Activated CD4-positive, alpha-beta memory T cell treated with anti-CD3 and anti-CD28 coated beads, Interleukin-2, amount 10 ng/mL, durations not matched to agents 7 days and 5 days (primary cell): ENCODE measurements at places on chromosomes 4 and X.

DNA sequence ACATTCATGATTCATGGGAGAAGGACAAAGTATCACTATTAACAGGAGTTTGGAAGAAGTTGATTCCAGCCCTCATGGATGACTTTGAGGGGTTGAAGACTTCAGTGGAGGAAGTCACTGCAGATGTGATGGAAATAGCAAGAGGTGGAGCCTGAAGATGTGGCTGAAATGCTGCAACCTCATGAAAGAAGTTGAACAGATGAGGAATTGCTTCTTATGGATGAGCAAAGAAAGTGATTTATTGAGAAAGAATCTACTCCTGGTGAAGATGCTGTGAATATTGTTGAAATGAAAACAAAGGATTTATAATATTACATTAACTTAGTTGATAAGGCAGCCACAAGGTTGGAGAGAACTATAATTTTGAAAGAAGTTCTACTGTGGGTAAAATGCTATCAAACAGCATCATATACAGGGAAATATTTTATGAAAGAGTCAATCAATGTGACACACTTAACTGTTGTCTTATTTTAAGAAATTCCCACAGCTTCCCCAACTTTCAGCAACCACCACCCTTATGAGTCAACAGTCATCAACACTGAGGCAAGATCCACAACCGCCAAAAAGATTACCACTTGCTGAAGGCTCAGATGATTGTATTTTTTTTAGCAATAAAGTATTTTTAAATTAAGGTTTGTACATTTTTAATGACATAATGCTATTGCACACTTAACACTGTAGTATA is 302.6 kb downstream of the CBLL2 start:
- no peaks in the 10 kb centered on the region for H3K4me1 ChIP-seq
- no peak for DNase-seq
- no peak overlapping the region for H3K27ac ChIP-seq
- no peaks in the 10 kb centered on the region for H3K36me3 ChIP-seq
- H3K4me3 ChIP-seq: no peak overlapping the region

GRCh38 chrX:56385336-56385735 is 153.2 kb downstream of the KLF8 start:
- H3K4me1 ChIP-seq: peaks cover 55% of the 10 kb centered on the region
- H3K27me3 ChIP-seq: no peaks in the 10 kb centered on the region
- H3K4me3 ChIP-seq: peak overlapping the region; percentile 68
- peaks cover 29% of the 10 kb centered on the region for H3K36me3 ChIP-seq

DNA sequence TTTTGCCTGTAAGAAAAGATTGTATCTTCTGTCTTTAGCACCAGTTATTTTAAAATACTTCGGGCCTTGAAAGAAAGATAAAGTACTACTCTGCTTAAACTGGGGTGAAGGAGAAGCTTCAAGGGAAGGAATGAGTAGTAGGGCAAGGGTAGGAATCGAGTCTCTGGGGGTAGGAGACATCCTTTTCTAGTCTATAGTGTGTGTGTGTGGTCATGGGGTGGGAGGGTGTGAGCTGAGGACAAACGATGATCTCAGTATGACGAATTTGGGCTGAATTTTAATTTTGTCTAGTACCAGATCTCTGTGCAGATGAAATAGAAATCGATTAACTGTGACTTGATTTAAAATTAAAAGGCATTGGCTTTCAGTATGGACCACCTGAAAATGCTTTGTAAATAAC is 3.3 kb upstream of the MYOZ2 start:
- H3K27me3 ChIP-seq: no peaks in the 10 kb centered on the region
- no peak for DNase-seq
- H3K36me3 ChIP-seq: no peaks in the 10 kb centered on the region
- no peaks in the 10 kb centered on the region for H3K4me1 ChIP-seq
- no peak overlapping the region for H3K4me3 ChIP-seq

DNA sequence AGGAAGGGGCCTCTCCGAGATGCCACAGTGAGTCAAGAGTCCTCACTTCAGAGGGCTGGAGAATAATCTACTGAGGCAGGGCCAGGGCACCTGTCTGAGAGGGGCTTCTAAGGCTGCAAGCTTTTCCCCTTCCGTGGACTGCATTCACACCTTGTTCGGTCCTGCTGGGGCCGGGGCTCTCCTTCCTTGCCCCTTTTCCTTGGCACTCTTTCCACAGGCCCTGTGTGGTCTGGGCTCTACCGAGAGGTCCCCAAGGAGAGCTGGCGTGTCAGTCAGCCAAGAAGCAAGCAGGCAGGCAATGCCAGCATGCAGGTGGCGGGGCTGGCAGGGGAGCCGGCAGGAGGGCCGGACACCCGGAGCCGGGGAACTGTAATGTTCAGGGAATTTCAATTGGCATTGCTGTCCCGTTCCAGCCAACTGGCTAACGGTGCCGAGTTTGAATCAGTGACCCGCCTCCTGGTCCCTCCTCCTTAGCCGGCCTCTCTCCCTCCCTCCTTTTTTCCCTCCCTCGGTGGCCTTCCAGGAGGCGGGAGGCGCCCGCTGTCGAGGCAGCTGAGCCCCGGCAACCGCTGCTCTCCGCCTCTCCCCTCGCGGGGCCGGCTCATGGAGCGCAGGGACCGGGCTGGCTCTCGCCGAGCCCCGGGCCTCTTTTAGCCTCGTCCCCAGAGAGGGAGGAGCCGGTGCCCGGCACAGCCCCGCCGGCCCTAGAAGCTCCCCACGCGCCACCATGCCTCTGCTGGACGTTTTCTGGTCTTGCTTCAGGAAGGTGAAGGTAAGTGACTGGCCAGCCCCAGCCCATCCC is at the start of gene STARD8:
TSS of gene STARD8 (plus strand) at position 511 of the 802 bp plus-strand sequence. CDS start at position 728, 217 bp downstream.
- no peak for DNase-seq
- peaks cover 5% of the 10 kb centered on the region for H3K27me3 ChIP-seq
- no peak within 1 kb of the TSS for H3K4me3 ChIP-seq
- H3K27ac ChIP-seq: no peak within 1 kb of the TSS

DNA sequence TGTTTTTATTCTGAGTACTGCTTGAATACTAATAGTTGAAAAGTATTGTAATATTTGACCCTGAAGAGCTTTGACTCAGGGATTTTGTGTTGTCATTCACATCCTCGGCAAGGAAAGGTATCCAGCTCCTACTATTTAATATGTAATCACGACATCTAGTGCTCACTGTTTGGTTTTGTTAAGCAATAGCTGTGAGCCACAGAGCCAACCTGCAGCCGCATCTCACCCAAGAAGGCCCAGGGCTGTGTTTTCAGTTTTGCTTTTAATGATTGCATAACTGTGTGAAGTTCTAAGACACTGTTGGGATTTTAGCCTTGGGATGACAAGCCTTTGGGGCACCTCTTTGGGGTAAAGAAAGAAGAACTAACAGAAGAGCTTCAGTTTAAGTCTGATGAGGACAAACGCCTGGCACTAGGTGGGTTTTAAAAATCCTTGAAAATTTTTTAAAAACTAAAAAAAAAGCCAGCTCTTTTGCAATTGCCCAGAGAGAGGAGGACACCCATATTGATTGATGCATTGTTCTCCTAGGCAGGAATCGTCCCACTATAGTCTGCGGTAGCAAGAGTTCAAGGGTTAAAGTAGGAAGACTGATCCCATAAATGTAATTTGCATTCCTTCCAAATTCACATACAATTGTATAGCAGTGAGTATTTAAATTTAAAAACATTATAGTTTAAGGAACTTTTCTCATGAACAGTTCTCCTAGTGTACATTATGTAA is 157.8 kb downstream of the RELL1 start:
- H3K27ac ChIP-seq: no peak overlapping the region
- H3K36me3 ChIP-seq: no peaks in the 10 kb centered on the region
- no peaks in the 10 kb centered on the region for H3K4me1 ChIP-seq
- no peaks in the 10 kb centered on the region for H3K27me3 ChIP-seq
- no peak for DNase-seq

- H3K4me1 ChIP-seq: peaks cover 13% of the 10 kb centered on the region
- H3K36me3 ChIP-seq: no peaks in the 10 kb centered on the region
- H3K27ac ChIP-seq: no peak overlapping the region
- DNase-seq: no peak
Measured at GRCh38 chr4:184293552-184293951, 75.9 kb upstream of the ENPP6 start.

DNA sequence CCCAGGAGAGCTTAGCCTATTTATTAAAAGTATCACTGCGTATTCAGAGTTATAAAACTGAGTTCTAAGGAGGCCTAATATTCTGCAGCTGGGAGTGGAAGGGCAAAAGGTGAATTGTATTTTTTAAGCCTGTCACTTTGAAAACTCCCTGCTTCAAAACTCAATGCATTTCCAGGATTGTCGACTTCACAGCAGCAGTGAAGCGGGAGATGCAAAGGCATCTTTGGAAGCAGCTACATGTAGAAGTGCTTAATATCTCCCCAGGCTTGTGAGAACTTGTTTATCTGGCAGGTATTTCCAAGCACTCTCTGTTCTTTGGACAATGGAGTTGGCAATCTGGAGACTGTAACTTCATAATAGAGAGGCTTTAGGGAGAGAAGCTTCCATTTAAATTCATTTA is 717.5 kb upstream of the SLIT2 start:
- no peak for DNase-seq
- no peaks in the 10 kb centered on the region for H3K27me3 ChIP-seq
- H3K4me1 ChIP-seq: no peaks in the 10 kb centered on the region
- no peak overlapping the region for H3K4me3 ChIP-seq
- no peak overlapping the region for H3K27ac ChIP-seq

GRCh38 chr4:159158083-159158617 is 55.3 kb downstream of the RAPGEF2 start:
- H3K36me3 ChIP-seq: no peaks in the 10 kb centered on the region
- H3K27ac ChIP-seq: no peak overlapping the region
- DNase-seq: no peak
- H3K4me1 ChIP-seq: peaks cover 4% of the 10 kb centered on the region
- H3K4me3 ChIP-seq: no peak overlapping the region

DNA sequence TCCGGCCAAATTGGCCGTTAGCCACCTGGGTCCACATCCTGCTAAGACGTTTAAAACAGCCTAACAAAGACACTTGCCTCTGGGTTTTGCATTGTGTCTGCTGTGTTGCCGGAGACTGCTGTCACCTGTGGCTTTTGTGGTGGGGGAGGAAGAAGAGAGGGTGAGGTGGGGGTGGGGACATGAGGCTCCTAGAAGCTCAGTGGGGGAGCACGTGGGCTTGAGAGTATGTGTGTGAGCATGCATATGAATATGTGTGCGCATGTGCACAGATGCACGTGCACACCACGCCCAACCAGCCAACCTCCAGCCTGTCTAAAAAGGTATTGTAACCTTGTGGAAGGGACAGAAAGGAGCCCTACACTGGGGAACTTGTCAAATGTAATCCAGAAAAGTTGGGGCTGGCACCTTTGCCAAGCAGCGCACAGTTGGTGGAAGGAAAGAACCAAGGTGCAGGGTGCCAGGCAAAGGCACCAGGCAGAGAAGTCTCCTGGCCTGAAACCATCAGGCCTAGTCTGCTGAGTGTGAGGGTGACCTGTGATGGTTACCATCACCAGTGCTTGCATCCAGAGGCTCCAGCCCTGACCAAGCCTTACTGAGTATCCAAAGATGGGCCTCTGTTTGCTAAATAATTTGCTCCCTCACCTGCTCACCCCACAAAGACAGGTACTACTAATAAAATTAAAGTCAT is 10.1 kb upstream of the SASH3 start:
- H3K27ac ChIP-seq: peak overlapping the region; percentile 96
- H3K36me3 ChIP-seq: peaks cover 9% of the 10 kb centered on the region
- no peaks in the 10 kb centered on the region for H3K27me3 ChIP-seq
- DNase-seq: peak; percentile 84
- peak overlapping the region; percentile 52 for H3K4me3 ChIP-seq

DNA sequence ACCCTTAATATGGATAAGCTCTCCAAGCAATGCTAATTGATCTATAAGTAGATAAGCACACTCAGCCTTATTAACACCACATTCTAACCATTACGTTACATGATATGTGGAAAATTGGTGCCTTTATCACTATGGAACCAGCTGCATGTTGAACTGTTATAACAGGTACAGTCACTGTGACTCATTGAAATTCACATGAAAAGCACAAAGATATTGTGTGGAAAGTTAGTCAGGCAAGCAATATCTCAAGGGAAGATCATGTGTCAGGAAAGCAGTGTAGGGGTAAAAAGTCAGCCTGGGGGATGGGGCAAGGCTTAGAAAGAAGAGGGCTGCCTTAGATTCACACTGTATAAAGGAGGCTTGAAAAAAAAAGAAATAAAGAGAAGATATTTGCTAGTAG is 313.7 kb upstream of the SMIM31 start:
- H3K4me1 ChIP-seq: no peaks in the 10 kb centered on the region
- H3K36me3 ChIP-seq: no peaks in the 10 kb centered on the region
- no peak overlapping the region for H3K27ac ChIP-seq
- H3K4me3 ChIP-seq: no peak overlapping the region
- no peaks in the 10 kb centered on the region for H3K27me3 ChIP-seq

DNA sequence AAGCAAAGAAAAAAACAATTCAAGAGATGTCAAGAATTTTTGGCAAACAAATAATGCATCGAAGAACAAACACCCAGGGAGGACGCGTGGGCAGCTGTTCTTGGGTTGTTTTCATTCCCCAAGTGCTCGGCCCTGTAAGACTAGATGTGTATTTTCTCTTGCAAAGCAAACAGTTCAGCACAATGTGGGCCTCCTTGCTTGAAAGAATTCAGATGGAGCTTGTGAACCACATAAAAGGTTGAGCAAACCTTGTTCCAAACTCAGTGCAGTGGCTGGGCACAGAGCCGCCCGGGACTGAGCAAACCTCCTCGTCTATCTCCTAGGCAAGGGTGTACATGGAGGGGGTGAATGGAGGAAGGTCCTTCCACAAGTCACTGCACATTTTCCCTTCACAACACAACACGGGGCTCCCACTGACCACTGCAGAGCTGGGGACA is 82.4 kb downstream of the HTRA3 start:
- H3K4me1 ChIP-seq: no peaks in the 10 kb centered on the region
- H3K4me3 ChIP-seq: no peak overlapping the region
- no peaks in the 10 kb centered on the region for H3K27me3 ChIP-seq
- no peak for DNase-seq

DNA sequence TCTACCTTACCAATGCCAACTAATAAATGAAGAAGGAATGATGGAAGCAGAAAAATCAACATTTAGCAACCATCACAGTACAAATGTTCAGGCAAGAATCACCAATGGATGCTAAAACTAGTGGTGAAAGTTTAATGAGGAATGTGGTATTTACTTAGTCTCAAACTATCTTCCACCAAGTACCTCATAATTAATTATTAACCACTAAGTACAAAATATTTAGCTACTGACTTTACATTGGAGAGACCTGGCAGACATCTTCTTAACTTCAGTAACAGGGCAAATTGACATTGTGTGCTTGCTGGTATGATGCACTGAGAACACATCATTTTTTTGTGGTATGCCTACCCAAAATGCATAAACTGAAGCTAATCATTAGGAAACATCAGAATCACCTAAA is 82.4 kb downstream of the DLG3 start:
- H3K27me3 ChIP-seq: no peaks in the 10 kb centered on the region
- H3K36me3 ChIP-seq: no peaks in the 10 kb centered on the region
- H3K4me1 ChIP-seq: peaks cover 13% of the 10 kb centered on the region
- DNase-seq: no peak
- no peak overlapping the region for H3K4me3 ChIP-seq
